ENCODE measurements at places on chromosomes 1 and 21.
A peak's percentile ranks its signal among the peaks of the same experiment; 100 is the strongest.

GRCh38 chr1:31650161-31651088 lies 5.7 kb upstream of the PEF1 start:
- DNase-seq, result no peak

DNA sequence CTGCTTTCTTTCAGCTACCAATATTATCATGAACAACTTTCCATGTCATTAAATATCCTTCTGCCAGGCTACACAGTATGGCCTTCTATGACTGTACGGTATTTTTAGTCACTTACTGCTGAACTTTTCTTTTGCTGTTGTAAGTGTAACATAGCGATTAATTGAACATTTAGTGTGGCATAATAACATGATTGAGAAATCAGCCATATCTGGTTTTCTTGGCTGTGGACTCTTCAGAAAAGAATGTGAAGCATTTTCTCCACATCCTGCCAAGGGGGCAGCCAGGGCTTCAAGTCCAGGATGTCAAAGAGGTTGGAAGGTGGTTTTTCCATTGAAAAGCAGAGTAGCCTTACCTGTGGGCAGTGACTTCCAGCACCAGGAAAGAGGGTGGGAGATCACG lies 8.8 kb upstream of the AHCYL1 start:
- DNase-seq, result no peak

DNA sequence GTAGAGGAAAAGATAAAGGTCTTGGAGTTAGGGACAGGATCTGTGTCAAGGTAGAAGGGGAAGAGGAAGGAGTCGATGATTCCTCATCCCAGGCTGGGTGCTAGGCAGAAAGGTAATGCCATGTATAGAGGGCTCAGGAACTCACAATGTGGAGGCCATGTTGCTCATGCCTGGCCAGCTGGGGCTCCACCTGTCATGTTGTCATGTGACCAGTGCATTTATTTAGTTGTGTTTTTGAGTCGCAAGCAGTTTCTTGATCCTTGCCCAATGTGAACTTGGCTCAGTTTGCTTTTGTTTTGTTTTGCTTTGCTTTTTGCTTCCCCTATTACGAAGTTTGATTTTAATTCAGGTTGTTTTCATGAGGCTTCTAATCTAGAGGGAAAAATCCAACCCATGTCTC lies 5.7 kb downstream of the CASQ2 start:
- DNase-seq, result no peak

- no peak for DNase-seq
Measured at GRCh38 chr21:38491536-38491935, 6.7 kb downstream of the ERG start.

GRCh38 chr1:61043010-61043820 lies 39.1 kb upstream of the NFIA start:
- DNase-seq, result peak; percentile 93

- no peak for DNase-seq
Measured at GRCh38 chr1:77739235-77739634, 20.4 kb downstream of the USP33 start.

GRCh38 chr1:59903141-59903754 lies 23.3 kb downstream of the CYP2J2 start:
- no peak for DNase-seq

DNA sequence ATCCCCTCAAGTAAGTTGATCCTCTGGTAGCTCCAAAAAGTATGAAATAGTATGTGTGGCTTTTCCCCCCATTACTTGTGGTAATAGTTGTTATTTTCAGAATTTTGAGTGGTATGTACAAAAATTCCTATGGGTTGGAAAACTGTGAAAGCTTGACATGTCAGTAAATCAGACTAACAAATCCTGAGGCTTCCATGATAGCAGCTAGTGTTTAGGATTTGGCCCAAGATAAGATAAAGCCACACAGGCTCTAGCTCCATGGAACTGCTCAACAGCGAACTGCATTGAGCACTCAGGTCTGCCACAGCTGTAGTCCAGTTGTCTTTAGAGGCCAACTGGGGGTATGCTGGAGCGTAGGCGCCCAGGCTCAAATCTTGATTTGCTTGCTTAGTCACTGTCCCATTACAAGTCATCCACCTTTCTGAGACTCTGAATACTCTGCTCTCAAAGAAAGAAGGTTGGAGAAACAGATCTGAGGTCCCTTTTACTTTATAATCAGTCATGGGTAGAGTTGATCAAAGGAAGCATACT lies 28.7 kb downstream of the ATP1A1 start:
- no peak for DNase-seq

DNA sequence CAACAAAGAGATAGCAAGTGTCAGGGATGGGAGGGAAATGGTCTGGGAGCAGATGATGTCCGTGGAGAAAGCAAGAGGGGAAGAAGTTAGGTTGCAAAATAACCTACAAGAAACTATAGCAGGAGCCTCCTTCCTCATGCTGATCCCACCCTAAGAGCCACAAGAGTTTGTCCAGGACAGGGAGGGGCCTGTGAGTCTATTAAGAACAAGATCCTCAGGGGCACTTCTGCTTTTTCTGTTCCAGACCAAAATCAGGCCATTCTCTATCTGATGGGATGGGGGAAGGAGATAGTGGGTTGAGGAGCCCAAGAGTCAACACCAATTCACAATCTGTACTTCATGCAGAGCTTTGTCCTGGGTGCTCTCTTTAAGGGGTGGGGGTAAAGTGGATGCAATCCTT lies 7.7 kb upstream of the ATP1A4 start:
- DNase-seq, result no peak

- DNase-seq, result peak; percentile 65
Measured at GRCh38 chr1:25657121-25657882, 40.7 kb downstream of the MAN1C1 start.

DNA sequence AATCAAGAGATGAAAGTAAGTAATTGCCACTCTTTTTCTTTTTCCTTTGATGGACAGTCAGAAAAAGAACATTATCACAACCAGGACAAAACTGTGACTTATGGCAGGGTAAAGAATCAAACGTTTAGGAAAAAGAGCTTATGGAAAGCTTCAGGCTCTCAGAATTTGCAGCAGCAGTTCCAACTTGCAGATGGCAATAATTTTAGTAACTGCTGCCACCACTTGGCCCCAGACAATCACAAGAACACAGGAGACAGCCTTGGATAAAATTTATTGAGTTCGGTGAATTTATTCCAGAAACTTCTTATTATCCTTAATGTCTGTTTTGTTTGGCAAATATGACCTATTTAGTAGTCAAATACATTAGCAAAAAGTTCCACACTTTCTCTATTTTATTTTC lies 804.4 kb downstream of the BRINP3 start:
- DNase-seq, result no peak

DNA sequence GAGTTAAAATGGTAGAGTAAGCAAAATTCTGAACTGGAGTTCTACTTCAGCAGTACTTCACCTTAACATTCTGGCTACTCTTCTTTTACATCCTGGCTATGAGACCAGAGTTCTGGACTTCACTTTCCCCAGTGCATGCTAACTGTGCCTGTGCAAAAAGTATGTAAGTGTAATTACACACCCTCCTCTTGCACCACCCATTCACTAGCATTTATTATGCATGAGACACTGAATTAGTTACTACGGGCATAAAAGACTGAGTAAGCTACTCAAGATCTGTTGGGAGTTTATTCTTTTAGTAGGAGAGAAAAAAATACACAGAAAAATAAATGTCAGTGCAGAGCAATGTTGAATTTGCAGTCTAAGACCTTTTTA lies 87.2 kb downstream of the GIPC2 start:
- DNase-seq, result no peak

DNA sequence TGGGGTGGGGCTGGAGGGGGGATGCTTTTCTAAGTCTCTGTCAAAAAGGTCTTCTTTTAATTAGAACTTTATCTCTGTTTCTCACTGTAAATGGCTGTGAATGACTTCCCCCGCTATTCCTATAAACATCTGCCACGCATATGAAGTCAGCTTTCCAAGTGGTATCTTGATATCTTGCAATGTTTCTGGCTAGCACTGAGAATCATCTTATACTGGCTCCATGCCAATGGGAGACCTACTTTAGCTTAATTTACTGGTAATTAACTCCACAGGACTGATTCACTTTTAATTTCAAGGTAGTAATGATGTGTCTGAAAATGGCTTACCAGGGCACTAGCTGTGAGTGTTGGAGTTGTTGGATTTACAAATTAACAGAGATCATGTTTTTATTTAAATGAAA lies 4.3 kb downstream of the GPR88 start:
- DNase-seq, result no peak

- no peak for DNase-seq
Measured at GRCh38 chr1:14820295-14821085, 222.0 kb downstream of the KAZN start.

- no peak for DNase-seq
Measured at GRCh38 chr1:9957726-9958125, 14.5 kb downstream of the NMNAT1 start.

- no peak for DNase-seq
Measured at GRCh38 chr1:25505656-25506385, 37.6 kb upstream of the LDLRAP1 start.

DNA sequence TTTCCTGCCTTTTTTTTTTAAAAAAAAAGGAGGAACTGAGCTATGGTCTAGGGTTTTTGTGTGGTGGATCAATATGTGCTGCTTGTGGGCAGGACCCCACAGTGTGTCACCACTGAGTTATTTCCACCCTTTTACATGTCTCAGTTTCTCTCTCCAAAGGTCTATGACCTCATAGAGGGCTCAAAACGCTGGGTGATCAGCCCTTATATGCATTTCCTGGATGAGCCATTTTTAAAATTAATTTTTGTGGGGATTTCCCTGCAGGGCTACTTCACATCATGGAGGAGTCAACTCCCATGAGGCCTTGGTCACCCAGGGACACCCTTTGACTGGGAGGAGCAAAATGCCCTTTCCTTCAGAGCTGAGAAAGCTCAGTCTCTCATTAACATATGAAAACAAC lies 20.7 kb upstream of the HAO2 start:
- no peak for DNase-seq

GRCh38 chr1:40980068-40980452 lies 564 bp downstream of the CTPS1 start:
- no peak for DNase-seq

DNA sequence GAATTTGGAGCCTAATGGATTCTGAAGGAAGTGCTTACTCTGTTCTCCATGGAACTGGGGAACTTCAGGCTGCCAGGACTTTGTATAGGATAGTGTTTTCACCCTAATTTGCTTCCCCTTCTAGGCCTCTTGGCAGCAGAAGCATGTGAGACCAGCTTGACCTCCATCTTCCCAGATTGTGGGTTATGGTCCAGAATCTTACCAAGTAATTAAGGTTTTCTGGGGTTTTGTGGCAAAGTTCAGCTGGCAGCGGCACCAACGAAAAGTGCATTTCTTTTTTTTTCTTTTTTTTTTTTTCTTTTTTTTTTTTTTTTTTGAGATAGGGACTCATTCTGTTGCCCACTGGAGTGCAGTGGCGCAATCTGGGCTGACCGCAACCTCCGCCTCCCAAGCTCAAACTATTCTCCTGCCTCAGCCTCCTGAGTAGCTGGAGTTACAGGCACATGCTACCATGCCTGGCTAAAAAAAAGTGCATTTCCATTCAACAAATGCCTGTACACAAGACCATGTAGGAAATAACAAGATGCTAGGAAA lies 3.4 kb upstream of the BMP8A start:
- no peak for DNase-seq

DNA sequence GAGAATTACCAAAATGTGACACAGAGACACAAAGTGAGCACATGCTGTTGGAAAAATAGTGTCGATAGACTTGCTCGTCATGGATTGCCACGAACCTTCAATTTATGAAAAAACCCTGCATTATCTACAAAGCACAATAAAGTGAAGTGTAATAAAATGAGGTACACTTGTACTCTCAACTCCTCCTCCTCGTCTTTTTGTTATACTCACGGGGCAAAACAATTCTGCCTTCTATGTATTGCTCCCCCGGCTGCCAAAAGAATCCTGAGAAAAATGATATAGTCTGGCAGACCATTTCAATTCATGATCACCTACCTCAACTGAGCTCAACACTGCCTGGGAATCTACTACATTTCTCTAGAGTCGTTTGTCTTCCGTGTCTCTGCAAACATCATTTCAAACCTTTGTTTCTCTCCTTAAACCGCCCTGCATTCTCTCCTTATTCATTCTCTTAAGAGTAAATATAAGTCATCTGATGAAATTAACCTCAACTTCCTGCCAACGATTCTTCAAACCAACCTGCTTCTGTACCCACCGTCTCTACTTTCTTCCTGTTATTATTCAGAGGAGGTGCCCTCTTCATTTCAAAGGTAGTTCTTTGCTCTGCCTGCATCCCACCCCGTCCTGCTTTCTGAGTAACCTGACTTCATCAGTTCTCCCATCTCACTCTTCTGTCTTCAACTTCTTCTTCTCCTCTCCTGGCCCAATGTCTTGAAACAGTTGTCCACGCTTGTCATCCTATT lies 12.9 kb upstream of the IL19 start:
- DNase-seq, result no peak

GRCh38 chr21:35925497-35925896 lies 134.8 kb downstream of the SETD4 start:
- no peak for DNase-seq

GRCh38 chr1:23977854-23978191 lies 2.3 kb downstream of the SRSF10 start:
- DNase-seq, result no peak

- DNase-seq, result no peak
Measured at GRCh38 chr1:201781437-201781836, 47.5 kb upstream of the IPO9 start.

DNA sequence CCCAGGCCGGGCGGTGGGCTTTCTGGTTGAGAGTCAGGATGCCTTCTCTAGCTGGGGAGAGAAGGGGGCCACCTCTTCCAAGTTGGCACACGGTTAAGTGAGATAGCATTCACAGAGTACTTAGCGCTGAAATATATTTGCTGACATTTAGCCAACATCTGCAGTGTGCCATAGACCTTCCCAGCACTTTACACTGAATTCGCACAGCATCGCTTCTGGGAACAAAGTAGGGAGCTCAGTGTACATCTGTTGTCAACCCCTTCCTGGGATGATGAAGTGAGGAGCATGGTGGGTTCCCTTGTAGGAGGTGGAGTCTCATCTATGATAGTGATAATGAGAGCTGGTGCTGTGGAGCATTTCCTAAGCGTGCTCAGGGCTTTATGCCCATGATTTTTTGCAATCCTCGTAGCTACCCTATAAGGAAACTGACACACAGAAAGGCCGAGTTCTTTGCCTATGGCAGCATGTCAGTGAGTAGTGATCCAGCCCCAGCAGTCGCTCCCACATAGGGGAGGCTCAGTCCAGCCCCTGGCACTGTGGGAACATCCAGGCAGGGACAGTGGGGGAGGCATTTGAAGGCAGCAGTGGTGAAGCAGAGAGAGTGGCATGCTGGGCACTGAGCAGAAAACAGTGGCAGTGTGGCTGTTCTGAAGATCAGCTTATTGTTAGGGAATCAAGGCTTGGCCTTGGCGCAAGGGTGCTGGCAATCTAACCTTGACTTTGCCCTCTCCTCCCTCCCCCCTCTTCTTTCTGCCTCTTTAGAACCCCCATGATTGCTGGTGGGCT lies 176.2 kb downstream of the PGBD5 start:
- DNase-seq, result no peak

GRCh38 chr1:222068937-222069336 lies 327.0 kb upstream of the DUSP10 start:
- DNase-seq, result no peak

DNA sequence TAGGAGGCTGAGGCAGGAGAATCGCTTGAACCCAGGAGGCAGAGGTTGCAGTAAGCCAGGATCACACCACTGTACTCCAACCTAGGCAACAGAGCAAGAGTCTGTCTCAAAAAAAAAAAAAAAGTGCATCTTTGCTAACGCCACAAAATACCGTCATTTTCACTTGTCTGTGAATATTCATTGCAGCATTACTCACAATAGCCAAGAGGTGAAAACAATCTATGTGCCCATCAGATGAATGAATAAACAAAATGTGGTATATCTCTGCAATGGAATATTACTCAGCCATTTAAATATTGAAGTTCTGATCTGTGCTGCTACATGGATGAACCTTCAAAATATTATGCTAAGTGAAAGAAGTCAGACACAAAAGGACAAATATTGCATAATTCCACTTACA lies 7.9 kb upstream of the TIAM1 start:
- no peak for DNase-seq
